ENCODE measurements at places on chromosomes 6 and 20.

GRCh38 chr20:13984211-13984610 lies 6.2 kb downstream of the SEL1L2 start:
- no peak for DNase-seq

- DNase-seq, result no peak
Measured at GRCh38 chr6:26252077-26252472, 112.9 kb upstream of the BTN3A2 start.

DNA sequence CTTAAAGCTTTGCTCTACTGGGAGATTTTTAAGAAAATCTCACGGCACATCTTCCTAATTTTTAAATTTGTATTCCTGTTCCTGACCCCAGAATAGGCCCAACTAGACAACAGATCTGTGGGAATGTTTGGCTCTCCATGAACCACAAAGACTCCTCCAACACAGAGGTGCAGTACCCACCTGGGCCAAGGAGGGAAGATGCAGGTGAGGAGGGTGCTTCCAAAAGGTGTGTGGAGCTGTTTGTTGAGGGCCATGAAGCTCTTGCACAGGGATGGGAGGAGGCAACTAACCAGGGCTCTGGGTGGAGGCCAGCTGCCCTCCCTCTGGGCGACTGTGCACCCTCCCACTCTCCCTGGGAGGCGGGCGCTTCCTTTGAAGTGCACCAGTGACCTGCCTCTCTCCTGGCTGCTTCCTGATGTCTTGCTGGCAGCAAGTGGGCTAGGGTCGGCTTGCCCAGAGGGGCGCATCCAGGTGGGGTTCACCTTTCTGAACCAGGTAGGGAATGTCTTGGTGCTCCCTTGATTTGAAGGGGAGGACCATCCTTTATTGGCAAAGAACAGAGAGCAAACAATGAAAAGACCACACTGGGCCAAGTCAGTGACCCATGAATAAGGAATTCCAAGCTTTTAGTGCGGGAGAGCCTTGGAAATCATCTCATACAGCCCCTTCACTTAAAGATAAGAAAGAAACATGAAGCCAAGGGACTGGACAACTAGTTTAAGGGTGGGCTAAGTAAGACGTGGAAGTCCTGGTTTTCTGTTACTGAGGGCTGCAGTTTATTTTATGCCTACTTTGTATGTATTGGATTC lies 76.0 kb downstream of the ANKRD6 start:
- no peak for DNase-seq

GRCh38 chr20:32966881-32967781 lies 37.1 kb downstream of the SUN5 start:
- no peak for DNase-seq

DNA sequence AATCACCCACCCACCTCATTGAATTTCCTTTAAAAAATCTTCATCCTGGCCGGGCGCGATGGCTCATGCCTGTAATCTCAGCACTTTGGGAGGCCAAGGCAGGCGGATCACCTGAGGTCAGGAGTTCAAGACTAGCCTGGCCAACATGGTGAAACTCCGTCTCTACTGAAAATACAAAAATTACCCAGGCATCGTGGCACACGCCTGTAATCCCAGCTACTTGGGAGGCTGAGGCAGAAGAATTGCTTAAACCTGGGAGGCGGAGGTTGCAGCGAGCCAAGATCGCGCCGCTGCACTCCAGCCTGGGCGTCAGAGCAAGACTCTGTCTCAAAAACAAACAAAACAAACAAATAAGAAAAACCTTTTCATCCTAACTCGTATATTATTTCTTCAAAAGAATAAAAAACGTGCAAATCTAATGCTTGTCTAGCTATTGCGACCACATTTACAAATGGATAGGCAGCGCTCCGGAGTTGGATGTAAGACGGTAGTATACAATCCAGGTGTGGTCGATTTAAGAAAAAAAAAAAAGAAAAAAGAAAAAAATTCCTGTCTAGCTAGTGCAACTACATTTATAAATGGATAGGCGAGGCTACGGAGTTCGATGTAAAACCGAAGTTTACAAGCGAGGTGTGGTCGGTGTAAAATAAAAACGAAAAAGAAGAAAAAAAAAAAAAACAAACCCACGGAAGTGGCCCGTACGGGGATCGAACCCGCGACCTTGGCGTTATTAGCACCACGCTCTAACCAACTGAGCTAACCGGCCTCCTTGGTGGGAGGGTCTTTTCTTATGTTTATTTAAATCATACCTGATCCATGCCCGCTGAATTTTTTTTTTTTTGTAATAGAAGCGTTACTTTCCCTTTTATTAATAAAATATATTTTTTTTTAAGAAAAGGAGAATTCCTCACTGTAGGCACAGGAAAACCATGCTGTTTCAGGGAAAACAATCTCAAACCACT lies 70.7 kb upstream of the PRSS16 start:
- DNase-seq, result peak; percentile 37

DNA sequence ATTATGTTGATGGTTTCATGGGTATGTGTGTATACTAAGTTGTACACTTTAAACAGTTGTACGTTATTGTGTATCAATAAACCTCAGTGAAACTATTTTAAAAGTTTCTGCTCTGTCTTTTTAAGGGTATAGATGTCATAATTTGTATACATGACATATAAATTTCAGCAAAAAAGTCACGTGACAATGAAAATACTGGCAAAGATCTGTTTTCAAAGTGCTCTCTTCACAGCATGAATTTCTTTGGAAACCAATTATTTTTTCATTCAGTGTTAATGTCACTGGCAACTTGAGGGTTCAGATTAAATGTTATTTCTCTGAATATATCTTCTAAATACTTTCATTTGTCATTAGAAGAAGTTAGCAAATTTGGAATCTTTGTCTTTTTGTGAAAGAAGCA lies 91.7 kb upstream of the C6orf118 start:
- DNase-seq, result no peak

DNA sequence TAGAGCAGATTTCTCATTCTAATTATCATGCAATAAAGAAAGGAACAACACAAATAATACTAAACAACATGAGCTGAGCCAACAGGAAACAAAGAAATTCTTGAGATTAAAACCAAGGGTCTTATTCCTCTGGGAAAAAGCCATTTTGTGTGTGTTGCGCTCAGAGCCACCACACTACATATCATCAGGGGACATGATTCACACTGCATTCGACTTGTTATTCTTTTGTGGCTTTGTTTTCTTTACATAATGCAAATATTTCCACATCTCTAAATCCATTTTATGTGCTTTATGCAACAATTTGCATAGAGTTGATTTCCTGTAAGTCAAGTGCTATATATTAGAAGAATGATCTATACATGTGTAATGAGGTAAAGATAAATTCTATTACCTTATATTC lies 719.6 kb downstream of the TBC1D32 start:
- DNase-seq, result no peak
